ENCODE measurements at places on chromosomes 5 and 9. TPM values are rescaled to one million over a fixed set of nuclear protein-coding genes. Genes with fewer than 3 reads are reported as not detected.

Gene GDF9
- total RNA-seq: 0.73 TPM

Gene FGFR4
- total RNA-seq: 6.4 TPM

Gene RANBP17
- total RNA-seq: 29.3 TPM

Gene JAKMIP2
- 1.3 TPM for total RNA-seq

Gene PKN3
- 11.1 TPM for total RNA-seq

Gene C5
- 8.1 TPM for total RNA-seq

Gene TAF11L7
- not detected for total RNA-seq

Gene CRB2
- 0.05 TPM for total RNA-seq

Gene JAK2
- total RNA-seq: 19.9 TPM

Gene OR1J1
- total RNA-seq: not detected

Gene F12
- 1.3 TPM for total RNA-seq

Gene INSL6
- not detected for total RNA-seq

Gene TXNDC8
- total RNA-seq: not detected

Gene SYK
- total RNA-seq: 52.9 TPM

Gene MAT2B
- total RNA-seq: 53.5 TPM

Gene NTNG2
- 2.2 TPM for total RNA-seq

Gene IFNK
- not detected for total RNA-seq

Gene ORM2
- total RNA-seq: not detected

Gene TUSC1
- 13.3 TPM for total RNA-seq

Gene STX17
- 54.0 TPM for total RNA-seq

Gene GRIA1
- not detected for total RNA-seq

Gene C5orf46
- not detected for total RNA-seq

Gene ARHGEF39
- 1.0 TPM for total RNA-seq

Gene PCDHGA8
- total RNA-seq: 3.3 TPM

Gene PCDHA5
- total RNA-seq: 0.49 TPM

Gene RANBP3L
- total RNA-seq: 8.1 TPM

Gene ROPN1L
- not detected for total RNA-seq

Gene CCL21
- total RNA-seq: 55.1 TPM

Gene ZDHHC12
- total RNA-seq: 26.3 TPM

Gene KLHL3
- 16.8 TPM for total RNA-seq

Gene CCDC112
- 7.4 TPM for total RNA-seq

Gene KCNMB1
- total RNA-seq: 26.6 TPM

Gene EGFL7
- total RNA-seq: 109 TPM

Gene MEIKIN
- not detected for total RNA-seq

Gene PHPT1
- total RNA-seq: 109 TPM

Gene LECT2
- not detected for total RNA-seq

Gene C5orf52
- total RNA-seq: not detected

Gene ZNF879
- 4.1 TPM for total RNA-seq

Gene TOR2A
- 9.9 TPM for total RNA-seq

Gene THG1L
- total RNA-seq: 12.1 TPM

Gene CDH18
- total RNA-seq: not detected

Gene AK8
- total RNA-seq: 1.7 TPM

Gene NSG2
- not detected for total RNA-seq

Gene GNPDA1
- total RNA-seq: 60.0 TPM

Gene ZNF883
- total RNA-seq: 1.7 TPM

Gene RNF208
- total RNA-seq: 6.5 TPM

Measured in ureter (tissue), 1 donor.